ENCODE measurements at places on chromosomes 4 and X.

- DNase-seq, result no peak
Measured at GRCh38 chr4:54050214-54050904, 14.0 kb downstream of the CHIC2 start.

GRCh38 chr4:113904877-113905276 is 74.6 kb downstream of the ARSJ start:
- DNase-seq, result no peak

- peak; percentile 94 for DNase-seq
Measured at GRCh38 chr4:166165829-166166420, 292.9 kb downstream of the TLL1 start.

GRCh38 chr4:10093801-10094552 is 22.6 kb downstream of the WDR1 start:
- DNase-seq, result no peak

DNA sequence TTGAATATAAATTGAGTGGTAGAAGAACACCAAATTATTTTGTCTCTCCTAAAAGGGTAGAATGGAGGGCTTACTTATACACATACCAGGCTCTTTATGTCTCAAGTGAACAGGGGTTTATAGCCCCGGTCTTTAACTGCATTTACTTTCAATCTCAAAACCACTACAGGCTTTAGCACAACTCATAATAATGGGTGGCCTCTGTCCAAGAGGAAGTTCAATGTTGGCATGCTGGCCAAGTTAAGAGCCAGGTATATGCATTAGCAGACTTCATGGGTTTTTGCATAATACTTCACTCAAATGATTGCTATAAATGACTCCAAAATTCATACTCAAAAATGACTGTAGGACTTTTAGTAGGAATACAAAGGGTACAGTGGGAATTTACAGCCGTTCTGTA is 118.5 kb upstream of the OTUD4 start:
- DNase-seq, result peak; percentile 79

- DNase-seq, result no peak
Measured at GRCh38 chr4:182343453-182343852, 100.3 kb downstream of the TENM3 start.

GRCh38 chrX:133846311-133846710 is 139.1 kb downstream of the GPC3 start:
- no peak for DNase-seq

- no peak for DNase-seq
Measured at GRCh38 chrX:8845060-8845459, 43.9 kb upstream of the FAM9A start.

- no peak for DNase-seq
Measured at GRCh38 chr4:47855350-47855749, 17.5 kb upstream of the CORIN start.

GRCh38 chrX:40298069-40298468 is 200.3 kb upstream of the BCOR start:
- no peak for DNase-seq

DNA sequence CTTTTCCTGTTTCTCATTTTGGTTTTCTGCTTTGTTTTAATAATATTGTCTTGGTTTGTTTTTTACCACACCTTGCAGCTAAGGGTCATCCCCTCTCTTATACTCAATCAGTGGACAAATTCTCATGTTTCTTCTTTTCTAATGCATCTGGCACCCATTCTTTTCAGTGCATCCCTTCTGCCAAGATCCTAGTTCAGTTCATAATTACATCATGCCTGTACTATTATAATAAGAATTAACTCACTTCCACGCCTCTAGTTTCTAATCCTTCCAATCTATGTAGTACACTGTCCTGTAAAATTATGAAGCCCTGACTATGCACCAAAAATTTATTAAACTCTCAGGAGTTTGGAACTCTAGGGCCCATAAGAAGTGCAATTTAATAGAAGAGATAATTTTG is 126.1 kb downstream of the FAT4 start:
- DNase-seq, result no peak

- DNase-seq, result no peak
Measured at GRCh38 chr4:6852582-6852981, 57.0 kb upstream of the TBC1D14 start.

GRCh38 chr4:102586644-102587021 is 85.5 kb downstream of the NFKB1 start:
- no peak for DNase-seq

DNA sequence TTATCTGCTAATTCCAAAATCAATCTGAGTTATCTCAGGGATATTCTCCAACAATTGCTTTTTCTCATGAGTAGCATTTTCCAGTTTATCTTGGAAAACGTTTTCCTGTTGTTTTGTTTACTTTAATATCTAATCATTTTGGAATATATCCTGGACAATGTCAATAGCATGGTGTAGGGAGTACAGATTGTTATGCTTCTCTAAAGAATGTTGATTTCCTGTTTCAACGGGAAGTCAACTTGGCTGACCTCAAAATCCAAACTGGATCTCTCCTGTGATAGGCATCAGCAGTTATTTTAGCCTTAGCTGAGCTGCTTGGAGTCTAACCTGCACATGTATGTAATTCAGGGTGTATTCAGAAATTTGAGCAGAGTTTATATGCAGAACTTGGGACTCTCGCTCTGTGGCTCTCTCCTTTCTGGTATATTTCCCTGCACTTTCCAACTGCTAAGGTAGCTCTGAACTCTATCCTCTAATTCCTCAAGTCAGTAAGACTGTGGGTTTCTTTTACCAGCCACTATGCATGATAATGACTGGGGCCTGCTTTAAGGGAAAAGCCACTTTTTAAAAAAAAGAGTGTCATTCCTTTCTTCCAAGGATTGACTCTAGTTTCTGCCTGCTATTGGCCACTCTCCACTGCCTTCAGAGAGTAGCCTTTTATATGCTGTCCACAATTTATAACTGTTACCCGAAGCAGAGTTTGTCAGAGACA is 7.7 kb downstream of the PRSS48 start:
- no peak for DNase-seq

DNA sequence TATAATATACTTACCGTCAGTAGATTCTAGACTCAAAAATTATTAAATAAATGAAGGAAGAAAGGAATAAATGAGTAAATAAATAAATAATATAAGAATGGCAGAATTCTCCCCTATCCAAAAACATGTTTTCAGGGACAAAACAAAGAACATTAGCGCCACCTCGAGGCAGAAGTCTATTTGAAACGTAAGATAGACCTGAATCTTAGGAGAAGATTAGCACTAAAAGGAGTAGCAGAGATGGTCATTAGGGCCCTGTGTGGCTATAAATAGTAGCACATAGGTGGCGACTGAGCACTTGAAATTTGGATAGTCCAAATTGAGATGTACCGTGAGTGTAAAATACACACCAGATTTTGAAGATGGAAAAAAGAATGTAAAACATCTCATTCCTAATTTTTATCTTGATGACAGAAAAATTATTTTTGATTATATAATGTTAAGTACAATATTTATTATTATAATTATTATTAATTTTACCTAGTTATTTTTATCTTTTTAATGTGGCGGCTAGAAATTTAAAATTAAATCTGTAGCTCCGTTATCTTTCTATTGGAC is 24.3 kb upstream of the SRD5A3 start:
- peak; percentile 91 for DNase-seq

GRCh38 chr4:7838136-7838782 is 101.4 kb downstream of the AFAP1 start:
- DNase-seq, result peak; percentile 14

GRCh38 chrX:20032201-20032600 is 41.3 kb upstream of the BCLAF3 start:
- DNase-seq, result no peak

- DNase-seq, result no peak
Measured at GRCh38 chr4:84932462-84932861, 34.0 kb downstream of the WDFY3 start.

- peak; percentile 75 for DNase-seq
Measured at GRCh38 chr4:138576684-138577083, 334.5 kb upstream of the SLC7A11 start.

- DNase-seq, result peak; percentile 82
Measured at GRCh38 chr4:54971474-54971950, 153.9 kb downstream of the KDR start.

- no peak for DNase-seq
Measured at GRCh38 chrX:2498781-2499302, 1.9 kb downstream of the DHRSX start.

- DNase-seq, result no peak
Measured at GRCh38 chr4:77015390-77015789, 60.4 kb downstream of the CCNI start.

- DNase-seq, result no peak
Measured at GRCh38 chr4:37268319-37268718, 23.8 kb downstream of the NWD2 start.

DNA sequence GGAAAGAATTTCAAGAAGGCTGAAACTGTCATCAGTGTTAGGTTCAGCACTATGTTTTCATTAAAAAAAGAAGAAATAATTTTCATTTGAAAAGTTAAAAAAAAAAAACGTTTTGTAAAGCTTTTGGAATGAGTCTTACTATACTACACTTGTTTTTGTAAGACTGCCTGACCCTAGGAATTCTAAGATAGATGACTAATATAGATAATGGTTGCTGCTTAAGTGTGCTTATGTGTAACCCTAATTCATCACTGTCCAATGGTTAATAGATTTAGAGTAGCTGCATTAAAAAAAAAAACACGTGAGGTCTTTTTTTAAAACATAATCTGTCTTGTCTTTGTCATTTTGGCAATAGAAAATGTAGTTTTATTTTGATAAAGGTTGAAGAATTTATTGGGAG is 323.2 kb downstream of the IL1RAPL1 start:
- no peak for DNase-seq

- no peak for DNase-seq
Measured at GRCh38 chr4:835148-836002, 9.4 kb upstream of the CPLX1 start.

DNA sequence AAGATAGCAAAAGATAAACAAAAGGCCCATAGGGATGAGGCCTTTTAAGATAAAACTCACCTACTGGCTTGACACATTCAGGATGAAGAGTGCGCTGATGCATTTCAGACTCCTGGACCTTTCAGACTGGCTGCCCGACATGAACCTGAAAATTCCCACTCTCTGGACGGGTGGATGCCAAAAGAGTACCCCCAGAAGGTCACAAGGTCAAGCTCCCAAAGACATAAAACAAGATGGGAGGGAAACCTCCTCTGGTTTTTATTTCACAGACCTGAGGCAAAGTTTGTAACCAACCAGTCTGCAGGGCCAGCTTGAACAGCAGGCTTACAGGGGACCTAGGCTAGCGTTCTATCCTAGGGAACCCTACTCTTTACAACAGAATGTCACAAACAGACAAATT is 123.2 kb upstream of the GC start:
- DNase-seq, result no peak

DNA sequence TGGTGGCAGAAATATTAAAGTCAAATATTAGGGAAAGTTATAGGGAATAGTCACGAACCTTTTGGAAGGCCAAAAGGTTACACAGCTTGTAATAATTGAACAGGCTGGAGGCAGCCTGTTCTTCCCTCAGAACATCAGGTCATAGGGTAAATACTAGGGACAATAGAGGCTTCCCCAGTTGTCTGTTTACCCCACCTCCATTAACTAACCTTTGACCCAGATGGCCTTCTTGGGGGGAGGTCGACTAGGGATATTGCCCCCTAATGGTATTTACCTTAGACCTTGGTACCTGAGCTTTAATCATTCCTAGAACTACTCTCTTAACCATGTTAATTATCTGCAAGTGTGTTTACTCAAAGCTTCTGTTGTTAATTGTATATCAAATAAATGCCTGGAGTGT is 26.0 kb downstream of the C4orf17 start:
- no peak for DNase-seq

GRCh38 chr4:93983140-93983539 is 154.6 kb downstream of the ATOH1 start:
- DNase-seq, result no peak

GRCh38 chrX:25067271-25068172 is 51.8 kb upstream of the ARX start:
- DNase-seq, result no peak

GRCh38 chrX:30533835-30534234 is 43.7 kb downstream of the TASL start:
- DNase-seq, result no peak

DNA sequence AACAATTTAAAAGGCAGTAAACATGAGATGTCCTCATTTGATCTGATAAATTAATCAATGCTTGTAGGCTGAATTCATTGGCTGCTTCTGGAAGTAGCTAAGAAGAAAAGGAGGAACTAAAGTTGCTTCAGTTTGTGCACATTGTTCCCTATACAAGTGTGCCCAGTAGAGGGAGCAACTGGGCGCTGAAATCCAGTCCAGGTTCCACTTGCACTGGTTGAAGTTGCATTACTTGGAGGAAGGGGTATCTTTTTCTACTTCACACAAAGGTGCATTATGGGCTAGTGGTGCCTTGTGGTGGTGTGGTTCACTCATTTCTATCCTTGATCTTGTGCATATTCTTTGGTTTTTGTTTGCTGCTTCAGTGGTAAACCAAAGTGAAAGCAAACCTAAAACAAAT is 67.9 kb upstream of the SOX3 start:
- peak; percentile 80 for DNase-seq

DNA sequence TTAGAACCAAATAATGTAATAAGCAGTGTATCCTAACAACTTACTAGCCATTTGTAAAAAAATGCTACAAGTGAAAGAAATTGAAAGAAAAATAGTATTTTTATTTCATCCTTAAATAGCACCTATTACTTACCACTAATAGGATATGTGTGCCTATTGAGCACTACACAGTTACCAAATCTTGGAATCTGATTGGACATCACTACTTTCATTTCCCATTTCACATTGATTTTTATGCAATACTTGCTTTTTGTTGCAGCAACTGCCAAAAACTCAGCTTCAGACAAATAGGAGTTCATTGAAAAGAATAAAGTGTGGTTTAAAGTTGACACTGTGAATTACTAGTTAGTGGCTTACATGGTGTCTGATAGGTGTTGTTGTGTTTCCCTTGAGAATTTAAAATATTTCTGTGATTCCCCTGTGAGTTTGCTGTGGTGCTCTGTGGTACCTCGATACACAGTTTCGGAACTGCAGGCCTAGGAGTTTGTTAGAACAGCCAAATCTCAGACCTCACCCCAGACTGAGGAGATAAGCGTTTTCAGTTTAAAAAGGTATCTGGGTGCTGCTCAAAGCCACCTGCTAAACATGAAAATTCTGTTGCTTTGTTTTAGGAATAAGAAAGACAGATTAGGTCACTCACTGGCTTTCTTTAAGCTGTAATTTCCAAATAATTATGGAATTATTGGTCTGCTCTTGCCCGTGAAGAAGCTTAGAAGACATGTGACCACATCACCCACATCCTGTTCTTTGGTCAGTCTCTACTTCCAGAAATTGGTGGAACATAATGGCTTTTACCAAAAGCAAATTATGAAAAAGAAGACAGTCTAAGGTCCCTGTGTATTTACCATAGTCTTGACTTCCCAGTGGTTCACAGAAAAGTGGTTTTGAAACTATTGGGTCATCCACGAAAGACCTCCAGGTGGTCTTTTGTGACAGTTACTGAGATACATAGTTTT is 97.8 kb downstream of the SYTL5 start:
- no peak for DNase-seq

All from Karpas-422 (cell line).